ENCODE measurements at places on chromosomes 11 and 22.

DNA sequence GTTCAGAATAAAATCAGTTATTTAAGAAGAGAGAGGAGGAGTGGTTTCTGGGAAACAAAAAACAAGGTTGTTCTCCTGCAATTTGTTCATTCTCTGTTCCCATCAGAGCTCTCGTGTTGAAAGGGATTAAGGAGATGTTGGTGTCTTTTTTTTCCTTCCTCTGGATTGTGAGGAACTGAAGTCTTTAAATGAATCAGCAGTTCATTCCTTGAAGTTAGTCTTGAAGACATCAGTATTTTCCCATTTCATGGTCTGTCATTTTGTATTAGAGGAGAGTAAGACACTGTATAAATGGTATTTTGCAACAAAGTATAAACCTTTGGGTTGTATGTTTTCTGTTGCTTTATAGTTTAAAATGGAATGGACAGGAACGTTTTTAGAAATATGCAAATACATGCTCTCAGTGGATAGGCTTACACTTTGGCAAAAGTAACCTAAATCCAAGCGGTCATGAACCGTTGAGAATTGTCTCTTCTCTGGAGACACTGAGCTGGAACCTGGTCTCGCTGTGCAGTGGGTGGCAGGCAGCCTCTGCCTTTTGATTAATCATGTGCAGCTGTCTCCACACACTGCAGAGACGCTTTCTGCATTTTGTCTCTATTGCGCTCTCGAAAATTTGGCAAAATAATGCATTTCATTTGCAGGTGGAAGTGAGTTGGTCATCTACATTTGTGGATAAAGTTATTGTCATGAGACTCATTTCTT lies 33.0 kb downstream of the SAMM50 start:
- DNase-seq: no peak

GRCh38 chr11:18749681-18750319 lies 23.8 kb upstream of the IGSF22 start:
- no peak for DNase-seq

DNA sequence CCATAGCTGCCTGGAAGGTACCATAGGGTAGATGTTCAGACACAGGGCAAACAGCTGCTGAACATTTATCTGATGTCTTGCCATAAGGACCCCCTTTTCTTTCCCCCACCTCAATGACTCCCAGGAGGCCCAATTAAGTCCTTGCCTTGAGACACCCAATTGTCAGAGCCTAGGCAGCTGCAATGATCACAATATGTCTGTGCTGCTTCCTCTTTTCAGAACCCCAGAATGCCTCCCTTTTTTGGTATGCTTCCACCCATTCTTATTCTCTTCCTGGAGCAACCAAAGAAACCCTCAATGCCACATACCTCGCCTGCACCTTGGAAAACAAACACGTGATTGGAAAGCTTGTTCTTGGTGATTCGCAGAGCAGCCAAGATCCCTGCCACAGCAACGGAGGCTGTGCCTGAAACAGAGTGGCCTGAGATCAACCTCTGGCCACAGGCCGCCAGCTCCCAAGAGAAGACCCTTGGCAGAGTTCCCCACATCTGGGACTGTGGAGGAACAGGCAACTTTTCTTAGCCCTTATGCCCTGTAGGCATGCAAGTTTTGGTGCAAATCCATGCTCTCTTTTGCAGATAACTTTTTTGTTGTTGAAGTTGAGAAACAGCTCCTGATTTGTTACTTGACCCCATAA lies 75.4 kb downstream of the CCDC81 start:
- DNase-seq: no peak

- DNase-seq: peak; percentile 45
These were observed 82.3 kb upstream of the PHOX2A start for GRCh38 chr11:72326151-72326848.

- DNase-seq: peak; percentile 82
These were observed 29.7 kb upstream of the TEF start for GRCh38 chr22:41352058-41352457.

DNA sequence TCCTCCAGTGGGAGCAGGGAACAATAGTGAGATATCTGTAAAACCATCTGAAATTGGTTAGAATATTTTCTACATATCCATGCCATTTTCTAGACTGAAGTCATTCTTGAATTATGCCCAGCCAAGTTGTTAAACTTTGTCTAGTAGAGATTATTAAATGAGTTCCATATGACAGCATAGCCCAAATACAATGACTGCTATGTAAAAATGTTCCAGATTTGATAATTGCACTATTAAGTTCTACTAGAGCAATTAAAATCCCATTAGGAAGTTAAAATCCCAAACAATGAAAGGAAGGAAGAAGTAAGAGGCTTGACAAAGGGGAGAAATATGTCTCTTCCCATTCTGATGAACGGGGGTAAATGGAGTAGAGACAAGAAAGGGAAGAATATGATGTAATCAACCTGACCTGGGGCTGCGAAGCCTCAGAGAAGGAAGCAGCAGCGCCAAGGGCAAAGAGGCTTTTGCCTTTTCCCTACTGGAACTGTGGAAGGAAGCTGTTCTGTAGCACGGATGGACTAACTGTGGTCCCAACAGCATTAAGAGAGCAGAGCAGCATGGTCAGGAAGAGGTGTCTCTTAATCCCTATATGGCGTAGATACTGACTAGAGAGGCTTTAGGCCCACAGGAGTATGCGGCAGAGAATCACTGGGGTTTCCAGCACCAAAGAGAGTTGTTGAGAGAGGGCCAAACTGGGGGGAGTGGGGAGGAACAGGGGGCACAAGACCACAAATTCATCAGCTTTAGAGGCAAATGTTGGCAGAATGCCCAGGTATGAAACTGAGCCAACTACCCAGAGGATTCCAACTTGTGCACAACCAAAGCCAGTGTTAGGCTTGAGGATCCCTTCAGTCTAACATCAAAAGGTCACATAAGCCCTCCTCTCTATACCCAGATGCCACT lies 26.7 kb downstream of the RRP8 start:
- peak; percentile 29 for DNase-seq

DNA sequence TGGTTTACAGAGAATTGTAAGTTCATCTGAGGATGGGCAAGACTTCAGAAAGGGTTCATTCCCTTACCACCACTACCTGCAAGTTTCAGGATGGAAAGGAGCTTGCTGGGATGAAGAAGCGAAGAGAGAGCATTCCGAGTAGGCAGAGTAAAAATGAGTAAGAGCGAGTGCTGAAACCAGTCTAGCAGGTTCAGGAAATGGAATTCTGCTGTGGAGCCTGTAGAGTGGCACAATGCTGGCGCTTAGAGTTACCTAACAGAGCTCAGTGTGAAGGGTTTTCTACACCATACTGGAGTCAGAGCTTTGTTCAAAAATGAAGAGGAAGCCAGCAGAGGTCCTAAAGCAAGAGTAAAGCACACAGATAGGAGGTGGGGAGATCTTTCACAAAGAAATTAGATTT lies 179.2 kb upstream of the ZC3H12C start:
- DNase-seq: peak; percentile 88

DNA sequence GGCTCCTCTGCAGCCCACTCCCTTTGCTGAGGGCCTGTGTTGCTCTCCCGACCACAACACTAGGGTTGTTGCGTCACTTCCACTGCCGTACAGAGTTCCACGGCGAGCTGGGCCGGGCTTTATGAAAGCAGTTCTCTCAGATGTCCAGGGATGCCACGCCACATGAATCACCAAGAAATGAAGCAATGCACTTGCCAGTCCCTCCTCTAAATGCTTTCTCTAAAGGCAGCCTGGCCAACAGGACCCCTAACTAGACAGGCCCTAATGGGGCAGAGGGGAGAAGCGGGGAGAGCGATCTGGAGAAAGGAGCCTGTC lies 188.7 kb downstream of the CTTN start:
- peak; percentile 59 for DNase-seq

DNA sequence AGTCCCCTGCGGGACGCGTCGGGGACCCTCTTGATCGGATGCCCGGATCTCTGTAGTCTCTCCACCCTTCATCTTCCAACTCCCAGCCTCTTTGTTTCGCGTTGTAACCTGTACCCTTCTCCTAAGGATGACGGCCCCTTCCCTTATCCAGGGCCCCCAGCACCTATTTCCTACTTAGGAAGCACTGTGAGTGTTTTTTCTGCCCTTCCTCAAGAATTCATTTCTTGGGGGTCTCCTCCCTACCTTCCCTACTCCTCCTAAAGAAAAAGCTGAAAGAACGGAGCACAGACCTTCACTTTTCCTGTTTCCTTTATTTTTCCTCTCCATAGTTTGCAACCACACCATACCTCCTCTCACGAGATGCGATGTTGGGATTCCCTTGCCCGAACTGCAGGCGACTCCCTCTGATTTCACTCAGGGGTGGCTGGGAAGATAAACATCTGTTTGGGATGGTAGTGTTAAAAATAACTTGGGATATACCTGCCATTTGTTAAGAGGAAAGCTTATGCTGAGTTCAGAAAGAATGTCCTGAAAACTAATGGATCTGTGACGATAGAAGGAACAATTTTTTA lies 593 bp downstream of the FAM118B start:
- DNase-seq: peak; percentile 15

- no peak for DNase-seq
These were observed 107.3 kb downstream of the BBOX1 start for GRCh38 chr11:27147916-27148315.

GRCh38 chr11:71442880-71443279 lies 5.3 kb downstream of the DHCR7 start:
- DNase-seq: no peak

GRCh38 chr22:40560994-40561515 lies 75.5 kb downstream of the MRTFA start:
- peak; percentile 66 for DNase-seq

- DNase-seq: no peak
These were observed 24.6 kb upstream of the DGAT2 start for GRCh38 chr11:75743711-75744563.

- DNase-seq: peak; percentile 89
These were observed at the start of gene SLC25A22 for GRCh38 chr11:798093-798713. SLC25A22 (minus strand) TSS chr11:798281; CDS start chr11:795006, 3,275 bp downstream.

GRCh38 chr11:13421561-13421960 lies 41.5 kb downstream of the BTBD10 start:
- no peak for DNase-seq

DNA sequence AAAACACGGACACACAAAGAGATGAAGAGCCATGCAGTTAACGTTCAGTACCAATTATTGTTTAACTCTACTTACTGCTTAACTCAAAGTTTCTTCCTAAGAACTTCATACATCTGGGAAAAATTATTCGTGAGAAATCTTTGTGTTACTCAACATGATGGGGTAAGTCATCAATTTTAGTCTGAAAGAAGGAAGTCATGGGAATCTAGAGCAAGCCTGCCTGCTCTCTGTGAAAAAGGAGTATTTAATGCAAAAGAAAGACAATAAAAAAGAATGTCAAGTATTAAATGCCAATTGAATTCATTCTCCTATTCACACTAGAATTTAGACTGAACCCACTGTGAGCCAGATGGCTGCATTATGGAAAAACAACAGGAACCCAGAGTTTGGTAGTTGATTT lies 16.0 kb downstream of the TMEM123 start:
- no peak for DNase-seq

- no peak for DNase-seq
These were observed 6.2 kb downstream of the KCNQ1OT1 start for GRCh38 chr11:2693271-2694261.

DNA sequence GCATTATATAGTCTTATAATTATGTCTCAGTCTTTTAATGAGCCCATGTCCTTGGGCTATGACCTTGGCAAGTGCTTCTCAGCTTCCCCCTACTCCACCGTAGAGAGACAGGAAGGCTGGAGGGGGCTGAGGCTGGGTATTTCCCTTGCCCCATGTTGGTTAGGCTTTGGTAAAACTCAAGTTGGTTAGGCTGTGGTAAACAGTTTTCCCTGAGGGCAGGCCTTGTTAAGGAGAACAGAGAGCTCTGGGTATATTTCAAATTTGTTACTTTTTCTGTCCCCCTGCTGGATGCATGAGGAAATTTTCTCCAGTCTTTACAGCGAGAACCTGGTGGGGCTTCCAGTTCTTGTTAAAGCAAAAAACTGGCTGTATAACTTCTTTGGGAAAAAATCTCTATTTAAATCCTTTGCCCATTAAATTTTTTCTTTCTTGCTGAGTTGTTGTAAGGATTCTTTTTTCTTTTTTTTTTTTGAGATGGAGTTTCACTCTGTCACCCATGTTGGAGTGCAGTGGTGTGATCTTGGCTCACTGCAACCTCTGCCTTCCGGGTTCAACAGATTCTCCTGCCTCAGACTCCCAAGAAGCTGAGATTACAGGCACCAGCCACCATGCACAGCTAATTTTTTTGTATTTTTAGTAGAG lies 12.2 kb upstream of the DCHS1 start:
- peak; percentile 74 for DNase-seq

DNA sequence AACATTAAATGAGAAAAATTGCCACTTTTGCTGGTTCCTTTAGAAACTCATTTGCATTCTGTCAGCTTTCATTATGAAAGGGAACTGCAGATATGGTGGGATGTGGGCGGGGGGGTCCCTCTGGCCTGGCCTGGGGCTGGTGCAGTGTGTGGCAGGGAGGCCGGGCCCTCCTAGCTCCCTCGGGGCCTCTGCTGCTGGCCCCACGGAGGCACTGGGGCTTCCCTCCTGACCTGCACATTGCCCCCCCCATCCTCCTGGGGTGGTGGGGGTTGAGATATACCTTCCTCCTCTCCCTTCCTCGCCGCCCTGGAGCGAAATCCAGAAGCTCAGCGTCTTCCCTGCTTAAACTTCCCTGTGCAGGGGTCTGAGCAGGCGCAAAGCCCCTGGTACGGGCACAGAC lies 1005.9 kb downstream of the BRD1 start:
- DNase-seq: no peak

DNA sequence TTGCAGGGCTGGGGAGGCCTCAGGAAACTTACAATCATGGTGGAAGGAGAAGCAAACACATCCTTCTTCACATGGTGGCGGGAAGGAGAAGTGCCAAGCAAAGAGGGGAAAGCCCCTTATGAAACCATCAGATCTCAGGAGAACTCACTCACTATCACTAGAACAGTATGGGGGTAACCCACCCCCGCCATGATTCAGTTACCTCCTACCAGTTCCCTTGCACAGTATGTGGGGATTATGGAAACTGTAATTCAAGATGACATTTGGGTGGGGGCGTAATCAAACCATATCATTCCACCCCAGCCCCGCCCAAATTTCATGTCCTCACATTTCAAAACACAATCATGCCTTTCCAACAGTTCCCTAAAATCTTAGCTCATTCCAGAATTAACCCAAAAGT lies 16.2 kb downstream of the IMMP1L start:
- DNase-seq: no peak

DNA sequence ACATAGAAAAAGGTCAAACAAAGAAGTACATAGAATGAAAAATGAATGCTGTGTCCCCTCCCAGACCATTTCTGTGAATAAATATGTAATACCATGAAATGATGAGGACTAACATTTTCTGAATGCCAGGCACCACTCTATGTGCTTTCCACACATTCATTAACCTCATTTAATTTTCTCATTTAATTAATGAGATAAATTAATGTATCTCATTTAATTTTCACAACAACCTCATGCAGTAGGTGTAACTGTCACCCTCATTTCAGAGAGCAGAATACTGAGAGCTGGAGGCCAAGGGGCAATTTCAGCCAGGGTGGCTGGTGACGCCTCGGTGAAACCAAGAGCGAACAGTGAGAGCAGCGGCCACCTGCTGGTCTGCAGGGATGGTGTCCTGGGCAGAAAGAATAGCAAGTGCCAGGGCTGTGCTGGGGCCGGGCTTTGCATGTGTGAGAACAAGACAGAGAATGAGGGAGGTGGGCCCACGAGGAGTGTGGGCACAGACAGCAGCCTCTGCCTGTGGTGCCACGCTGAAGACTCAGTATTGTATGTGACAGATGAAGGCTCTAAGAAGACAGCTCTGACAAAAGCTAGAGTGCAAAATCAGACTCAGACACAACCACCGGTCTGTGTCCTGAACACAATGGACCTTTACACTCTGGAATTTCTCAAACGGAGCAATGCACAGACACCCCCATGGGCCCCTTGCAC lies 1.8 kb upstream of the SERPIND1 start:
- DNase-seq: no peak

GRCh38 chr11:11841116-11841722 lies 553 bp upstream of the USP47 start:
- no peak for DNase-seq

- peak; percentile 11 for DNase-seq
These were observed 11.3 kb upstream of the NLRP6 start for GRCh38 chr11:266676-267439.
